ENCODE measurements at places on chromosomes 2 and 18. TPM values are rescaled to one million over a fixed set of nuclear protein-coding genes. Genes with fewer than 3 reads are reported as not detected.

- H3K36me3 ChIP-seq: no peaks in the 10 kb centered on the region
- DNase-seq: no peak
- H3K4me3 ChIP-seq: no peak overlapping the region
- H3K27ac ChIP-seq: no peak overlapping the region
Observed at GRCh38 chr2:43057742-43058725, 168.4 kb downstream of the ZFP36L2 start.

Gene TMEM198
- total RNA-seq: 5.8 TPM

Gene RAX
- total RNA-seq: not detected

DNA sequence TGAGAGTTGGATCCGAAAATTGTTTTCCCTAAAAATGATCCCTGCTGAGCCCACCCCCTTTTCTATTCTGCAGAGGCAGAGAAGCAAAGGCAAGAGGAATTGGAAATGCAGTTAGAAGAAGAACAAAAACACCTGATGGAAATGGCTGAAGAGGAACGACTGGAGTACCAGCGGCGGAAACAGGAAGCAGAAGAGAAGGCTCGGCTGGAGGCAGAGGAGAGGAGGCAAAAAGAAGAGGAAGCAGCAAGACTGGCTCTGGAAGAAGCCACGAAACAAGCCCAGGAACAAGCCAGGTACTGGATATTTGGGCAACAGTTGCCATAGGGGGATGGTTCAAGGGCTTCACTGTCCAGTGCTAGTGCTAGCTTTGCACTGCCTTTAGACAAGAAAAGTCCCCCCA is 41.7 kb downstream of the SUMO1 start:
- H3K27me3 ChIP-seq: no peaks in the 10 kb centered on the region
- H3K4me1 ChIP-seq: no peaks in the 10 kb centered on the region
- H3K36me3 ChIP-seq: no peaks in the 10 kb centered on the region
- no peak overlapping the region for H3K4me3 ChIP-seq

- DNase-seq: no peak
- H3K27ac ChIP-seq: no peak overlapping the region
- H3K4me3 ChIP-seq: no peak overlapping the region
- H3K36me3 ChIP-seq: no peaks in the 10 kb centered on the region
Observed at GRCh38 chr2:25103287-25103871, 61.5 kb downstream of the EFR3B start.

- no peaks in the 10 kb centered on the region for H3K27me3 ChIP-seq
- H3K27ac ChIP-seq: peak overlapping the region; percentile 82
- H3K4me3 ChIP-seq: no peak overlapping the region
- no peak for DNase-seq
- no peaks in the 10 kb centered on the region for H3K36me3 ChIP-seq
Observed at GRCh38 chr2:16622399-16622968, 43.1 kb downstream of the CYRIA start.

DNA sequence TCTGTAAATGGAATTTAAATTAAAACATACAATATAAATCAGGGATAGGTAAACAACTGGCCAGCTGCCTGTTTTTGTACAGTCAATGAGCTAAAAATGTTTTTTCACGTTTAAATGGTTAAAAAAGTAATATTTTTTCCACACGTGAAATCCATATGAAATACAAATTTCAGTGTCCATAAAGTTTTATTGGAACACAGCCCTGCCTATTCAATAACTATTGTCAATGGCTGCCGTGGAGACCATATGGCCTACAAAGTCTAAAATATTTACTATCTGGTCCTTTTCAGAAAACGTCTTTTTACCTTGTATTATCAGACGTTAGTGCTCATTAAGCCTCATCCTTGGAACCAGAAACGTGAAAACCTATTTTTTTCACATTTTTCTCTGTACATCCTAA is 1.3 kb downstream of the TMEM17 start:
- peaks cover 7% of the 10 kb centered on the region for H3K36me3 ChIP-seq
- no peak overlapping the region for H3K4me3 ChIP-seq
- peaks cover 59% of the 10 kb centered on the region for H3K4me1 ChIP-seq
- no peak for DNase-seq
- no peaks in the 10 kb centered on the region for H3K27me3 ChIP-seq

Gene SCN7A
- not detected for total RNA-seq

Gene NOSTRIN
- 0.68 TPM for total RNA-seq

DNA sequence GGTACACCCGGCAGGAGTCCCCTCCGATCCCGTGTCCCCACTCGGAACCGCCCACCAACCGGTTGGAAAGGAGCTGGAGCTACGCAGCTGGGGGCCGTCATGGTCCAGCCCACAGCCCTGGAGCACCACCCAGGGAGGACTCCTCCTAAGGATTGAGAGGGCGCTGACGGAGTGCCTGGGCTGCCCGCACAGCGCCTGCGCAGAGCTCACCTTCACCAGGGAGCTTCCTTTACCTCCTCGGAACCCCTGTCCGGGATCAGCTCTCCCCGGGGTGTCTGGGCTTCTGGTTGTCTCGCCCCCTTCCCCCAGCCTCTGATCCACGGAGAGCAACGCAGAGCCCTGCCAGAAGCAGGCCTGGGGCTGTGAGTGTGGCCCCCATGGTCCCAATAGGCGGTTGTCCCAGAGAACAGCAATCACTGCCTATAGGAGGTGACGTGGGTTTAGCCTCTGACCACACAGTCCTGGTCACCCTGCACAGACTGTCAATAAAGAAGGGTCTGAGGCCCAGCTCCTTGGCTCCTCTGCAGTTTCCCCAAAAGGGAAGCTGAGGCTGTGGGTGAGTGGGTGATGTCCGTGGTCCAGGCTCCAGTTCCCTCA is 14.6 kb downstream of the ALPG start:
- peak; percentile 53 for DNase-seq
- peak overlapping the region; percentile 81 for H3K27ac ChIP-seq
- H3K27me3 ChIP-seq: no peaks in the 10 kb centered on the region
- peak overlapping the region; percentile 58 for H3K4me3 ChIP-seq
- peaks cover 11% of the 10 kb centered on the region for H3K4me1 ChIP-seq

DNA sequence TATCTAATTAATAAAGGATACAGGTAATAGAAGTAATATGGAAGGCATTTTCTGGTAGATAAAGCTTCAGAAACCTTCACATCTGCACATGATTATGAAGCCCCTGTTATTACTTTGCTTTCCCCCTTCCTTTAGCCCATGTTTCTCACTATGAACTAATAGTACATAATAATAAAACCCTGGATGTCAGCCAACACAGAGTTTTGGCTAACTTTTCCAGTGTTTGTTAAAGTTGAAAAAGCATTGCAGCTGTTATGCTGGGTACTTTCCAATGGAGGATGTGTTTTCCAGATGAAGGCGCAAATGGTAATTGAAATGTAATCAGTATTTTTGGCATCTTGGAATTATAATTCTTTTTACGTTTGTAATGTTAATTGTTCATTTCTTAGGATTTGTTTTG is 43.5 kb downstream of the SPTBN1 start:
- no peak overlapping the region for H3K27ac ChIP-seq
- no peak for DNase-seq
- H3K4me3 ChIP-seq: no peak overlapping the region
- no peaks in the 10 kb centered on the region for H3K36me3 ChIP-seq
- H3K27me3 ChIP-seq: no peaks in the 10 kb centered on the region
- no peaks in the 10 kb centered on the region for H3K4me1 ChIP-seq

DNA sequence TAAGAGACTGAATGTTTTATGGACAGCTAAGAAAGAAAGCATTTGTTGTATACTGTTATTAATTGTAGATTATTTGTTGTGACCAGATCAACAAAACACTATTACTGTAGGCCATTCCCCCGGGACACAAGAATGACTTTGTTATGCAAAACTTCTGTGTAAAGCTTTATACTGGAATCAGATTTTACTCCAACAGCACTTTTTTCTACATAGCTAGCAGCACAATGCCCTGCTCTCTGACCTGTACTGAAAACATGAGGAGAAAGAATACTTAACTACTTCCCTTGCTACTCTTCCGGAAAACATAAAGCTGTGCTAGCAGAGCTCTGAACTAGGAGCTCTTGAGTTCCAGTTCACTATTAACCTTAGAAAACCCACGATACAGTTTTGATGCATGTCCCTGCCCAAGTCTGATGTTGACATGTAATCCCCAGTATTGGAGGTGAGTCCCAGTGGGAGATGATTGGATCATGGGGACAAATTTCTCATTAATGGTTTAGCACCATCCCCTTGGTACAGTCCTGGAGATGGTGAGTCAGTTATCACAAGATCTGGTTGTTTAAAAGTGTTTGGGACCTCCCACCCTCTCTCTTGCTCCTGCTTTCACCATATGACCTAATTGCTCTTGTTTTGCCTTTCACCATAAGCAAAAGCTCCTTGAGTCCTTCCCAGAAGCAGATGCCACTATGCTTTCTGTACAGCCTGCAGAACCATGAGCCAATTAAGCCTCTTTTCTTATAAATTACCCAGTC is 601.1 kb upstream of the PIK3C3 start:
- no peaks in the 10 kb centered on the region for H3K27me3 ChIP-seq
- H3K27ac ChIP-seq: no peak overlapping the region
- no peaks in the 10 kb centered on the region for H3K4me1 ChIP-seq
- no peak overlapping the region for H3K4me3 ChIP-seq
- DNase-seq: no peak

GRCh38 chr2:162462911-162463310 is 119.0 kb downstream of the GCA start:
- no peaks in the 10 kb centered on the region for H3K36me3 ChIP-seq
- no peak for DNase-seq
- H3K27ac ChIP-seq: no peak overlapping the region
- no peaks in the 10 kb centered on the region for H3K4me1 ChIP-seq

DNA sequence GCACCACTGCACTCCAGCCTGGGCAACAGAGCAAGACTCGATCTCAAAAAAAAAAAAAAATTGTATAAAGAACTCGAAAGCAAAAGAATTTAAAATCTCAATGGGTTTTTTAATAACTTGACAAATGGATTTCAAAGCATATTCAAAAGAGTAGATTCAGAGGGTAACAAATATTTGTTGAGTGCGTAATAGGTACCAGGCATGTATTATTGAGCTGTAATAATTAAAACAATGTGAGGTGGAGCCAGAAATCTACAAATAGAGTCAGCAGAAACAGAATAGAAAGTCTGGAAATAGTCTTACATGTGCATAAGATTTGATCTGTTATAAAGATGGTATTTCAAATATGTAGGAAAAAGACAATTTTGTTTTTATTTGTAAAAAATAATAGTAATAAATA is 19.1 kb upstream of the RAB11FIP5 start:
- H3K36me3 ChIP-seq: no peaks in the 10 kb centered on the region
- H3K4me1 ChIP-seq: no peaks in the 10 kb centered on the region
- no peaks in the 10 kb centered on the region for H3K27me3 ChIP-seq
- no peak overlapping the region for H3K4me3 ChIP-seq
- no peak overlapping the region for H3K27ac ChIP-seq

GRCh38 chr2:157572725-157573124 is 55.9 kb downstream of the ACVR1C start:
- H3K27ac ChIP-seq: no peak overlapping the region
- no peaks in the 10 kb centered on the region for H3K27me3 ChIP-seq
- H3K36me3 ChIP-seq: no peaks in the 10 kb centered on the region
- no peak for DNase-seq
- H3K4me1 ChIP-seq: no peaks in the 10 kb centered on the region

Gene DTNB
- total RNA-seq: 51.9 TPM

Gene EGR4
- total RNA-seq: not detected

All from PC-9 (cell line).